ENCODE measurements at places on chromosomes 12 and 14. TPM values are rescaled to one million over a fixed set of nuclear protein-coding genes. Genes with fewer than 3 reads are reported as not detected.

Gene NOVA1
- 17.1 TPM for total RNA-seq

Gene CLEC9A
- total RNA-seq = not detected

Gene TCL1A
- not detected for total RNA-seq

Gene RILPL1
- 14.2 TPM for total RNA-seq

Gene ISM2
- total RNA-seq = 0.19 TPM

Gene LYSET
- 1.7 TPM for total RNA-seq

Gene RFLNA
- 1.5 TPM for total RNA-seq

Gene MOAP1
- total RNA-seq = 10.2 TPM

Gene TAS2R30
- total RNA-seq = 0.59 TPM

Gene TGM1
- total RNA-seq = 0.73 TPM

Gene AQP2
- 0.31 TPM for total RNA-seq

Gene OTUB2
- total RNA-seq = 0.98 TPM

Gene CCDC184
- 0.19 TPM for total RNA-seq

Gene PPP2R5C
- 85.0 TPM for total RNA-seq

Gene PRPH
- total RNA-seq = 0.73 TPM

Gene DLK1
- total RNA-seq = 0.19 TPM

Gene KRT77
- total RNA-seq = not detected

Gene MYO1H
- not detected for total RNA-seq

Gene OTX2
- total RNA-seq = not detected

Gene OR4M1
- not detected for total RNA-seq

Gene CPSF6
- 29.4 TPM for total RNA-seq

Gene SELPLG
- total RNA-seq = 0.64 TPM

Gene NGB
- not detected for total RNA-seq

Gene KCNA1
- under 0.01 TPM for total RNA-seq

Data from cardiac ventricle fibroblast (primary cell).